Right kidney (tissue), 9 donors: ENCODE measurements at places on chromosomes 16 and 17.

DNA sequence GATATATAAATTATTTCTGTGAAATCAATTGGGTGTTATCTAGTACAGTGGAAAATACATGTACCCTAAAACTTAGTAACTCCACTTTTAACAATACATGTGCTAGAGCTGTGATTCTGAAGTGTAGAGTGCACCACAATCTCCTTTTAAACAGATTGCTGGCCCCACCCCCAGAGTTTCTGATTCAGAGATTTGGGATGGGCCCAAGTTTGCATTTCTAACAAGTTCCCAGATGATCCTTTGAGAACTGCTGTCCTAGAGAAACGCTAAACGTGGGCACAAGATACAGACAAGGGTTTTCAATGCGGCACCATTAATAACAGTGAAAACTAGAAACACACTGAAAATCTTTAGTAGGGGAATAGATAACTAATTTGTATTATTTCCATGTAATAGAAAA, 49.2 kb downstream of the NXPH3 start:
- DNase-seq, result no peak

DNA sequence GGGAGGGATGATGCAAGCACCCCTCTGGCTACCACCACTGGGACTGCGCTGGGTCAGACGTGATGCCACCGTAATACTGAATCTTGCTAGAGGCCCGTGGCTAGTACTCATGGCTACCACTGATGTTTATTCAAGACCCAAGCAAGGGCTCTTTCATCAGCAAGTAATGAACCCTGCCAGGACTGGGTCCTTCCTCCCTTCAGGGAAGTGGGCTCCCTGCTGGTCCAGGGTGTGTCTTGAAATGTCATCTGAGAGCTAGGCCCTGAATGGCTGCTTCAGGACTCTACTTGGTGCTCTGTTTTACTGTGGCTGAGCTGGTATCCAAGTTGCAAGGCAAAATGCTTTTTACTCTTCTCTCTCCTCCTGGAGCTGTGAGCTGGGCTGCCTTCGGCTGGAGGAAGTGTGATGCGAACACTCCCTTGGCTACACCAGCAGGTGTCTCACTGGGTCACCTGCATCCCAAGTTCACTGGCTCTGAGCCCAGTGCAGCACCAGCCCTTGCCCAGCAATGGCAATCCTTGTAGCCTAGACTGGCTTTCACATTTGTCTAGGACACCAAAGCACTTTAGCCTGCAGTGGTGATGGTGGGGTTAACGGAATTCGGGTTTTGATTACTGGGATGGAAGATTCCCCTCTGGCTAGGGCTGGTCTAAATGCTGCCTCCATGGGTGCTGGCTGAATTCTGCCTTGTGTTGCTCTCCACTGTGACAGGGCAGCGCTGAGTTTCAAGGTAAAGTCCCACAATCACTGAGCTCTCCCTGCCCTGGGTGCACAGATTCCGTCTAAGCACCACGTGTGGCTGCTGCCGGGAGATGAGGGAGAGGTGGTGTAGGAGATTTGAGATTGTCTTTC, 98.6 kb downstream of the USP22 start:
- peak; percentile 9 for DNase-seq

- DNase-seq, result no peak
These were observed 25.6 kb downstream of the TRAP1 start for GRCh38 chr16:3691761-3692160.

- no peak for DNase-seq
These were observed 590.1 kb downstream of the WWOX start for GRCh38 chr16:78689536-78689935.

DNA sequence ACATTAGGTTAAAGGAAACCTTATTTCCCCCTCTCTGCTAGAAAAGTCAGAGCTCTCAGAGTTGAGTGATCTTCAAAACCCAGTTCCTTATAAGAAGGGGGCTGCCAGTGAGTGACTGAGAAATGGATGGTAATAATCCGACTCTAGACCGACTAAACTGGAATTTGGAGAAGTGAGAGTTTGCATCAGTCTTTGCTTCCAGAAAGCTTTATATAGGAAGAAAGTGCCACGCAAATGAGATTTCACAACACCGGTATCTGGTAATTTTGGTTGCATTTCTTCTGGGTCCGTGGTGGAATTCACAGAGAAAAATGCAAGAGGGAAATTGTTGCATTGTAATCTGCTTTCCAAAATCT, 271.4 kb downstream of the MAF start:
- no peak for DNase-seq
